ENCODE measurements at places on chromosomes 7 and 10.

DNA sequence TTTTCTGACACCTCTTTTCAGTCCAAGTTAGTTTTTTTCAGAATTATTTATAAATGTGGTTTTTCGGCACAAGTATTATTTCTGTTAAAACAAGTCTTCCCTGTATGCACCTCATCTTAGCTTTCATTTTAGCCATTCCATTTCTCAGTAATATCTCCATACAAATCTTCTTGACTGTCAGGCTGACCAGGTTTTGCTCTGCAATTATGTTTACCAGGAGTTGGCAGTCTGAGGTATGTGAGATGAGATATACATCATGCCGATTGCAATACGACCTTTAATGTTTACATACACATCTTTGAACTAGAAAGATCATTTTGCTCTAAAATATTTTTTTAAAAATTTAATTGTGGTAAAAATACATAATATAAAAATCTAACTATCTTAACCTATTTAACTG lies 209.8 kb downstream of the GPR158 start:
- DNase-seq = no peak

DNA sequence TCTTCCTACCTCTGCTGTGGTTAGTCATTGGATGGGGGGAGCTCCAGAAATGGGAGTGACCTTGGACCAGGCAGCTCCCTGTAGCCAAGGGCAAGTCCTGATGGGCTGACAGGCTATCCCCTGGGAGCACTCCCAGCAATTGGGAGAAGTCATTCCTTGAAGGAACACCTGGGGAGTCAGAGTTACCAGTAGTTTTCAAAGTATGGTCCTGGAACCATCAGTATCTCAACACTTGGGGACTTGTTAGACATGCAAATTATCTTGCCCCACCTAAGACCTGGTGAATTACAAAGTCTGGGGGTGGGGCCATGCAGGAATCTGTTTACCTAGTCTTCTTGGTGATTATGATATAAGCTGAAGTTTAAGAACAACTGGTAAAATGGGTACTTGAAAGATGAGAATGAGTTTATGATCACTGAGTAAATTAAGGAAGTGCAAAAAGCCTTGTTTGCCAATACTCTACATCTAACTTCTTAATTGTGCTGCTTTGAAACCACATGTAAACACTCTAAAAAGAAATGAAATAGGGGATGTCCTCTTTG lies 287.3 kb upstream of the LRRN3 start:
- no peak for DNase-seq

- no peak for DNase-seq
Measured at GRCh38 chr7:20417260-20417659, 86.6 kb downstream of the ITGB8 start.

DNA sequence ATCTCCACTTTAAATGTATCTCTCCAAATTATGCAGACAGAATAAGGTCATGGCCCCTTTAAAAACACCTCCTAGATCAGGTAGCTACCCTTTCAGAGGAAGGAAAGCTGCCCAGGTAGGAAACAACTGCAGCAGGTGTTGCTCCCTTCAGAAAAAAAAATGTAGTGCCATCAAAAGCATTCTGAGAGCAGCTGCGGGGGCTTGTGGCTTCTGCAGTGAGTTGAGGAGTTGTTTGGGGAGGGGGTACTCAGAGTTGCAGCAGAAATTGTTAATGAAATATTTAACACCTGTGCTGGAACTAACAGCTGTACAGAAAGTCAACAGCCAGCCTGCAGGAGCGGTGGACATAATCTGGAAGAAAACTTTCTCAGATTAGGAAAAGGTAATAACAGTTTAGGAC lies 24.0 kb downstream of the CDHR3 start:
- no peak for DNase-seq

DNA sequence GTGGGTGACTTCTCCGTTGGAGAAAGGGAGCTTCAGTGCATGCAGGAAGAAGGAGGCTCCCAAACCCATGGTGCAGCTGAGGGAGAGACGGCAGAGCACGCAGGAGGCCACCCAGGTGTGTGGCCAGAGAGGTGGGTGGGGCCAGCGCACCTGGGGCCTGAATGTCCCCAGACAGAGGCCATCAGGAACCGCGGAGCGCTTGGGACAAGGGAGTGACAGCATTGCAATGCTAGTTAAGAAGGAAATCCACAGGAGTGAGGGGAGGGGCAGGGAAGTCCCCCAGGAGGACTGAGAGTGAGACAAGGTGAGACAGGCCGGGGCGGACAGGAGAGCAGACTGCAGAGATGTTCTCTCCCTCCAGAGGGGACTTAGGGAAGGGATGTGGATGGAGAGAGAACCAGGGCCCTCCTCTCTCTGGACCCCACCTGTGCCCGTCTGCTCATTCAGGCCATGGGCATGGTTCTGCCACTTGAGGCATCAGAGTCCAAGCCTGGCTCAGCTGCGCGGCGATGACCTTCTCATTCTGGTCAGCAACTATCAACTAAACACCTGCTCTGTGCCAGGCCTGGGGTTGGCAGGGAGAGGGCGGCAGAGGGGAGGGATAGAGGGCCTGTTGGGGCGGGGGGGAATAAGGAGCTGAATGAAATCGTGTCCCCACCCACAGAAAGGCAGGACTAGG lies 69.4 kb upstream of the COL13A1 start:
- DNase-seq = peak; percentile 76

DNA sequence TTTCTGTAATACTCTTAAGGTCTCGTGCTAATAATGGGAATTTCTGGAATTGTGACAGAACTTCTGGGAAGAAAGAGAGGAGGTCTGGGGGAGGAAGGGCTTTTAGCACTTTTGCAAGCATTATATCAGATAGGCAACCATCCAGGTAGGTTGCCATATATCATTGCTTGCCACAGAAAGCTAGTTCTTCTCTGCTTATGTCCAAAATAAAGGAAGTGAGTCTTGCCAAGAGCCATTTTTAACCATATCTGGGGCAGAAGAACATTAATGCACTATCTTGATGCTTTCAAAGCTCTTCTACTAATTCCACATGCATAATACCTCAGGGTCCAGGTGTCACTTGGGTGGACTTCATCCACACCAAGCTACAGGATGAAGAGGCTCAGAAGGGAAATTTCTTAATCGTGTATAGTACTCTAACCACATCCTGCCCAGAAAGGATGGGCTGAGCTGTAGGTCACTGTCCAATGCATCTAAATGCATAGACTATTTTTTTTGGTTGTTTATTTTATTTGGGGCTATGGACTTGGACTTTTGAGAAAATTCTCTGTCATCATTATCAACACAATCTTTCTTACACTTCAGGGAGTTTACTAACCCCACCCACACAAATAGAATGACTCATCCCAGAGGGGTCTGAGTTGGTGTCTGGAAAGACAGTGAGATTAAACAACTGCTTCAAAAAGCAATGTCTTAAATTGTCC lies 68.9 kb upstream of the ADO start:
- no peak for DNase-seq

DNA sequence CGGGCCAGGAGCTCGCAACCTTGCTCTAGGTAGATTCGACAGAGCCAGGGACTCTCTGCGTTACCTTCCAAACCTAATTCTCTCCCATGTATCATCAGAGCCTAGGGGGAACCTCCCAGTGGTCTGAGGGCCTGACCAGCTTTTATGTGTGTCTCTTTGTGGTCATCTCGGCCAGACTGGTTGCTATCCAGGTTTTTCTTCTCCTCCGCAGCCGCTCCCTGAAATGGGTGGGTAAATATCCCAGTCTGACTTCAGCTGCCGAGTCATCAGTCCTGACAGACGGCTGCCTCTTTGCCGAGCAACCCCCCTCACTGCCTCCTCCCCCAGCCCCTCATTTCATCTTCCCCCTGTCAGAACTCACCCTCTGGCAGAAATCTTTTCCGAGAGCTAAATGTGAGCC lies 578.1 kb downstream of the LRMDA start:
- DNase-seq = no peak

DNA sequence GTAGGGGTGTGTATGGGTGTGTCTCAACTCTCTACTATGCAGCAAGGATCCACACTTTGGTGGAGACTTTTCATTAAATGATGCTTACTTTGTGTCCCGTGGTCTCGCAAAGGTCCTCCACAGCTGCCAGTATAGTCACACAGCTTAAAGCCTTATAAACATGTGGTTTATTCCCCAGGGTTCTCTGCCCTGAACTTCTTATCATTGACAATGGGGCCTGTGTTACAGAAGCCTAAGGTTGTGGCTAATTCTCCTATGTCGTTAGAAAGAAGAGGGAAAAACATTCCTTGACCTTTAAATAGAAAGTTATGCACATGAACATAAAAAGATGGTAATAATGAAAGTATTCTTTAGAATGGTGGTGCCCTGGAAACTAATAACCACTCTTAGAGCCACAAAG lies 201.4 kb downstream of the INHBA start:
- no peak for DNase-seq

DNA sequence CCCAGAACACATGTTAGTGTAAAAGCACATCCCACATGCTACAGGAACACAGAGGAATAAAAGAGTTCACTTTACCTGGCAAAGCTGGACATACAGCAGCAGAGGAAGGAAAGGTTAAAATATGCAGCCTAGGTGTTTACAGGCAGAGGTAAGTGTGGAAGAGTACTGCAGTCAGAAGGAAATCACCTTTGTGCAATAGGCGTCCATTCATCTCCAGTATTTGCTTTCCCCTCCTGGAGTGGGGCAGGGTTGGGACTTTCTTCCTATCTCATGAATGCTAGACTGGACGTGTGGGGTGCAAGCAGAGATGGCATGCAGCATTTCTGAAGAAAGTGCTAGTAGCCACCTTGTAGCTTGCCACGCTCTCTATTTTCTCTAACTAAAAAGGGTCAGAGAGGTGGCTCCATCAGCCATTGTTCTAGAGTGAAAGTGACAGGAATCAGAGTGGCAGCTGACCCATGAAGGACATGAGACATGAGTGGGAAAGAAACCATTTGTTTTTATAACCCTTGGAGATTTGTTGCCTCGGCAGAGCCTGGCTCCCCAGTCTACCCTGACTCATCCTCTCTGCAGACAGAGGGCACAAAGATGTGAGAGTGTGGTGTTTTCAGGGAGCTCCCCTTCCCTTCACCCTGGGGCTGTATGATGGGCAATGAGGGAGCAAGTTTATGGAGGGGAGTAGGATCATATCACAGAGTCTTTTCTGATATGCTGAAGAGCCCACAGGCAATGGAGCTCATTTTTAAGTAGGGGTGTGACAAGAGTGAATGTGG lies 101.2 kb upstream of the SEC61G start:
- DNase-seq = no peak

DNA sequence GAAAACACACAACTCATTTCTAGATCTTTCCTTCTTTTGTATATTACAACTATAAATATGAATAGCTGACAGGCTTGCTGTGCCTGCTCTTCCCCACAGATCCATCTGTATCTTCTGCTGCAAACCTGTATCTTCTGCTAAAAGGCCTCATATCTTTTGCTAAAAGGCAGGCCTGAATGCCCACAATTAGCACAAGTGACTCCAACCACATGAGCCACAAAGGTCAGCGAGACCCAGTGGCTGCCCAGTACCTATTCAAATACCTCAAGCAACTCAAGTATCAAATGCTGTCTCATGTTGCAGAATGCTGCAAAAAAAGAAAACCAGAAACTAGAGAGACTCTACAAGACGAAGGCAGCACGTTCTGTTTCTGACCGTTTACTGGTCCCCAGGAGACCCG lies 54.5 kb upstream of the ATP6V0A4 start:
- DNase-seq = no peak

GRCh38 chr10:129779126-129780111 lies 184.7 kb downstream of the EBF3 start:
- no peak for DNase-seq

GRCh38 chr7:30938435-30939316 lies 25.1 kb upstream of the GHRHR start:
- peak; percentile 85 for DNase-seq

DNA sequence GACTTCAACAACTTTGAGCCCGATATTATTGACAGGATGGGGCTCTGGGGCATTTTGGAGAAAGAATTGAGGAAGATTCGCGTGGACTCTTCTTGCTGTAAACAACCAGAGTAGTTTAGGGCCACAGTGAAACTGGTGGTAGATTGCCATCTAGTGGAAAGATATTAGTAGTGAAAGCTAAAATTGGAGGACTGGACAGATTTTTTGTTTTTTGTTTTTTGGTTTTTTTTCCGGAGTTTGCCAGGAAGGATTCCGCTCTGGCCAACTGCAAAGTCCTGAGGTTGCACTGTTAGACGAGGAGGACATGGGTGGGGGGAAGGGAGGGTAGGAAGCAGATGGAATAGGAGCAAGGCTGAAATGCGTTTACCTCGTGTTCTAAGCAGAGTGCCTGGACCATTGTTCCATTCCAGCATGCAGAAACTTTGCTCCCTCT lies 11.7 kb downstream of the NOBOX start:
- DNase-seq = no peak

- DNase-seq = no peak
Measured at GRCh38 chr10:44771233-44771995, 139.7 kb upstream of the TMEM72 start.

- no peak for DNase-seq
Measured at GRCh38 chr7:157752832-157753291, 416.1 kb downstream of the DNAJB6 start.

DNA sequence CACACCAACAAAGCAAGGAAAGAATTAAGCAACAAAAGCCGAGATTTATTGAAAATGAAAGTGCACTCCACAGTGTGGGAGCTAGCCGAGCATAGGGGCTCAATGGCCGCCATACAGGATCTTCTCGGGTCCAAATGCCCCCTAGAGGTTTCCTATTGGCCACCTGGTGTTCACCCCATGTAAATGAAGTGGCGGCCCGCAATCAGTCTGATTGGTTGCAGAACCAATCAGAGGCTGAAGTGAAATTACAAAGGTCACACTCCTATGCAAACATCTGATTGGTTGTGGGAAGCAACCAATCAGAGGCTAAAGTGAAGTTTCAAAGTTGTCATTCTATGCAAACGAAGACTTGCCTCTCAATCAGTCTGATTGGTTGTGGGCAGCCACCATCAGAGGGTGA lies 61.8 kb upstream of the SLC35B4 start:
- DNase-seq = no peak

DNA sequence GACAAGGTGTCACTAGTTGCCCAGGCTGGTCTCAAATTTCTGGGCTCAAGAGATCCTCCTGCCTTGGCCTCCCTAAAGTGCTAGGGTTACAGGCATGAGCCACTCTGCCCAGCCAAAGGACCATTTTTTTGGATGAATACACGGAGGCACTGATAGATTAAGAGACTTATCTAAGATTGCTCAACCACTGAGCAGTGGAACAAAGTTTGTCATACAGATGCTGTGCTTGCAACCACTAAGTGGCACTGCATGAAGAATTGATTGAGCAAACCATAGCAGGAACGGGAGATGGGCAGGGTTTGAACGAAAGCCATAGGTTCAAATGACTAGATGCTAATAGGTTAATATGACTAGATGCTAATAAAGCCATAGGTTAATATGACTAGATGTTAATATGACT lies 61.1 kb downstream of the EBLN1 start:
- no peak for DNase-seq

DNA sequence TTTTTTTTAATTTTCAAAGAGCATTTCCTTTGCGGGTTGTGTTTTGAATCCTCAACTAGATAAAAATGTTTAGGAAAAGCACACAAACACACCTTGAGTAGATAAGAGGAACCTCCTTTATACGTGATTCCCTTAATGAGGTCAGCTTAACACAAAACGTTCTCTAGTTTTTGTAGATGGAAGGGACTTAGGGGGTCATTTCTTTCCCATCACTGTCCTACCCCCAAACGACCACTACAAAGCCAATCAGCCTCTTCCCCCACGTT lies 1.2 kb downstream of the SUV39H2 start:
- DNase-seq = no peak

GRCh38 chr10:132838346-132838970 lies 52.5 kb upstream of the NKX6-2 start:
- no peak for DNase-seq
